ENCODE measurements at places on chromosomes 1 and 21.

DNA sequence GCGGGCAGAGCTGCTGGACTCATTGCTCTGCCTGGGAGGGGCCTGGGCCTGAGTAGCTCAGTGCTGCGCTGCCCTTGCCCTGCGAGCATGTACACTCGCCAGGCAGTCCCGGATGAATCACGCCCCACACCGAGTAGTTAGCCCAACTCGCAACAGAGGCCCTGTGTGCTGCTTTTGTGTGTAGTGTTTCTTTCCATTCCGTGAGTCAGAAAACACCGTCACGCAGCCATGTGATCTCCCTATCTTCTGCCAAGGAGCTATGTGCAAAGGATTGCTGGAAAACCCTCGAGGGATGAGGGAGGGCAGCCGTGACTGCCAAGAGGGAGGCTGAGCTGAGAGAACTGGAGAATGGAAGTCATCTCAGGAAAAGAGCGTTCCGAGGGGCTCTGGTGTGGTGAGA lies 37.3 kb downstream of the NENF start:
- peaks cover 10% of the 10 kb centered on the region for H3K4me1 ChIP-seq
- H3K27ac ChIP-seq = no peak overlapping the region
- DNase-seq = no peak
- peaks cover 2% of the 10 kb centered on the region for H3K27me3 ChIP-seq
- H3K36me3 ChIP-seq = no peaks in the 10 kb centered on the region
- no peak overlapping the region for H3K4me3 ChIP-seq

DNA sequence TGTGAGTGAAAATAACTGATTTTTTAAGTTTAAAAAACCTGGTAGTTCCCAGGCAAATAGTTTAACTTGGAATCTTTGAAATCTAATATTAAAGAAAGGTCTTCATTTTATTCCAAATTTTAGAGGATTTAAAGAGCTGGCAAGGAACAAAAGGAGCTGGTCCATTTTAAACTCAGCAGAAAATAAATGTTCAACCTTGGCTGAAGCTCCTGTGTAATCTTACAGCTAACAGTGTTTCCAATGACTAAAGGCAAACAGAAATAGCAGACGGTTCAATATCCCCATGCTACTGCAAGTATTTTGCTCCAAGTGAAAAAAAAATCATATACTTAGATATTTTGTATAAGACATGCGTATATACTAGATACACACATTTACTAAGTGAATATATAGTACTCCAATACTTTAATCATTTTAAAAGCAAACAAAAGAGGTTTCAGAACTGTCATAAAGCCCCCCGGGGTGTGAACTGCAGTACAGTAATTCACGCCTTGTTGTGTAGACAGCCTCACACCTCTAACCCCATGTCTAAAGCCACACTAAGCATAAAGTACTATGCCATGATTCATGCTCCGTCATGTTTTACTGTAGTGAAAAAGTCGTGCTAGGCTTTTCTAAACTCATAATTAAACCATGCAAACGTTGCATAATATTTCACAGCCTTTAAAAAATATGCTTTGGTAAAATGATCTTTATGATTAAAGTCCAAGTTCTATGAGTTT lies 132.2 kb downstream of the CLIC6 start:
- no peak overlapping the region for H3K4me3 ChIP-seq
- H3K4me1 ChIP-seq = peaks cover 7% of the 10 kb centered on the region
- H3K36me3 ChIP-seq = peaks cover 9% of the 10 kb centered on the region
- peaks cover 2% of the 10 kb centered on the region for H3K27me3 ChIP-seq
- no peak overlapping the region for H3K27ac ChIP-seq

- no peak for DNase-seq
- no peak overlapping the region for H3K4me3 ChIP-seq
- H3K27me3 ChIP-seq = no peaks in the 10 kb centered on the region
- H3K36me3 ChIP-seq = peaks cover 20% of the 10 kb centered on the region
- peaks cover 16% of the 10 kb centered on the region for H3K4me1 ChIP-seq
Observed at GRCh38 chr1:34847094-34847493, 12.5 kb downstream of the SMIM12 start.

GRCh38 chr1:10128101-10128765 lies 82.1 kb upstream of the KIF1B start:
- H3K36me3 ChIP-seq = peaks cover 11% of the 10 kb centered on the region
- no peak overlapping the region for H3K27ac ChIP-seq
- H3K27me3 ChIP-seq = no peaks in the 10 kb centered on the region
- no peak for DNase-seq
- H3K4me3 ChIP-seq = no peak overlapping the region

- H3K36me3 ChIP-seq = peaks cover 5% of the 10 kb centered on the region
- H3K4me1 ChIP-seq = peaks cover 27% of the 10 kb centered on the region
- H3K27ac ChIP-seq = peak overlapping the region; percentile 98
Observed at GRCh38 chr1:15836772-15837669, 10.5 kb upstream of the SPEN start.

DNA sequence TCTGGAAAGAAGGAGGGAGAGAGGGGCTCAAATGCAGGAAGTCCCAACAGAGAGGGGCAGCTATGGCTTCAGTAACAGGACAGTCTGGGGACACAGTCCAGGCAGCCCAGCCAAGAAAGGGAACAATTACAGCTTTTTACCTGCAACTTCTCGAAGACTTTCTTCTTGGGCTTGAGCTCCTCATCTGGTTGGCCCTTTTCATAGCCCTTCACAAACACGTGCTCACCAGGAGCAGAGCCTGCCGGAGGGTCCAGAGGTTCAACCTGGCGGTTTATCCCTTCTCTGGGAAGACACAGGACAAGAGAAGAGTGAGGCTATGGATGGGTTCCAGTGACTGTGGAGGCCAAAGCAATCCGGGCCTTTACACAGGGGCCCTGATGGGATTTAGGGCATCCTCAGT lies 37.9 kb downstream of the YARS1 start:
- H3K27me3 ChIP-seq = no peaks in the 10 kb centered on the region
- no peak overlapping the region for H3K27ac ChIP-seq
- peaks cover 64% of the 10 kb centered on the region for H3K36me3 ChIP-seq
- DNase-seq = no peak
- H3K4me3 ChIP-seq = no peak overlapping the region
- H3K4me1 ChIP-seq = peaks cover 15% of the 10 kb centered on the region

- H3K27ac ChIP-seq = no peak overlapping the region
- peaks cover 4% of the 10 kb centered on the region for H3K4me1 ChIP-seq
- H3K4me3 ChIP-seq = no peak overlapping the region
- DNase-seq = no peak
Observed at GRCh38 chr1:85303440-85304162, 27.2 kb upstream of the BCL10 start.

DNA sequence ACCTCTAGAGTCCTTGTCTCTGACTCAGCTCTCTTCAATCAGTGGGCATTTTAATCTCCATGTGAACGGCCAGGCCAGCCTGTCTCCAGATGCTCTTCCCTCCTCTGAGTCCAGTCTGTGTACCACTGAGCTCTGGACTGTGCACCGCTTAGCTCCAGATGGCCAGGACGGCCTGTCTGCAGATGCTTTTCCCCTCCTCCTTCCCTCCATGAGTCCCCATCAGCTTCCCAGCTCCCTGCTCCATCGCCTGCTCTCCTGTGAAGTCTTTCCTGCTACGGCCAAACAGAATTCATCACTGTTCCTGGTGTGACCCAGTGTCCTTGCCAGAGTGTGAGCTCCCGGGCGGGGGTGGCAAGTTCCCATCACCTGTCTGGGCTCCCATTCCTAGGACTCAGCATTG lies 42.0 kb downstream of the STUM start:
- no peaks in the 10 kb centered on the region for H3K36me3 ChIP-seq
- no peak overlapping the region for H3K4me3 ChIP-seq
- no peaks in the 10 kb centered on the region for H3K4me1 ChIP-seq
- H3K27ac ChIP-seq = no peak overlapping the region
- H3K27me3 ChIP-seq = peaks cover 3% of the 10 kb centered on the region

GRCh38 chr1:248841702-248842395 lies 3.8 kb downstream of the ZNF672 start:
- peaks cover 19% of the 10 kb centered on the region for H3K36me3 ChIP-seq
- H3K4me3 ChIP-seq = no peak overlapping the region
- H3K4me1 ChIP-seq = peaks cover 24% of the 10 kb centered on the region

- peak overlapping the region; percentile 63 for H3K27ac ChIP-seq
- no peaks in the 10 kb centered on the region for H3K36me3 ChIP-seq
- no peaks in the 10 kb centered on the region for H3K27me3 ChIP-seq
- peaks cover 37% of the 10 kb centered on the region for H3K4me1 ChIP-seq
Observed at GRCh38 chr1:235075048-235075776, 53.4 kb downstream of the TOMM20 start.

- H3K4me3 ChIP-seq = no peak overlapping the region
- no peaks in the 10 kb centered on the region for H3K4me1 ChIP-seq
- DNase-seq = no peak
- no peaks in the 10 kb centered on the region for H3K36me3 ChIP-seq
Observed at GRCh38 chr1:17725084-17725719, 29.9 kb upstream of the ACTL8 start.

GRCh38 chr1:192954705-192955265 lies 104.4 kb downstream of the UCHL5 start:
- no peaks in the 10 kb centered on the region for H3K4me1 ChIP-seq
- H3K4me3 ChIP-seq = no peak overlapping the region
- H3K36me3 ChIP-seq = no peaks in the 10 kb centered on the region
- no peak for DNase-seq
- H3K27ac ChIP-seq = no peak overlapping the region

GRCh38 chr1:30469426-30469825 lies 254.0 kb downstream of the MATN1 start:
- H3K36me3 ChIP-seq = no peaks in the 10 kb centered on the region
- no peaks in the 10 kb centered on the region for H3K27me3 ChIP-seq
- H3K27ac ChIP-seq = no peak overlapping the region
- no peak for DNase-seq
- H3K4me1 ChIP-seq = no peaks in the 10 kb centered on the region
- no peak overlapping the region for H3K4me3 ChIP-seq

GRCh38 chr1:36982709-36983108 lies 51.6 kb downstream of the GRIK3 start:
- no peak for DNase-seq
- peaks cover 4% of the 10 kb centered on the region for H3K27me3 ChIP-seq
- H3K36me3 ChIP-seq = no peaks in the 10 kb centered on the region
- no peaks in the 10 kb centered on the region for H3K4me1 ChIP-seq
- no peak overlapping the region for H3K4me3 ChIP-seq
- no peak overlapping the region for H3K27ac ChIP-seq

GRCh38 chr1:245248231-245248731 lies 93.5 kb downstream of the KIF26B start:
- no peaks in the 10 kb centered on the region for H3K4me1 ChIP-seq
- H3K27me3 ChIP-seq = no peaks in the 10 kb centered on the region
- no peak overlapping the region for H3K27ac ChIP-seq

DNA sequence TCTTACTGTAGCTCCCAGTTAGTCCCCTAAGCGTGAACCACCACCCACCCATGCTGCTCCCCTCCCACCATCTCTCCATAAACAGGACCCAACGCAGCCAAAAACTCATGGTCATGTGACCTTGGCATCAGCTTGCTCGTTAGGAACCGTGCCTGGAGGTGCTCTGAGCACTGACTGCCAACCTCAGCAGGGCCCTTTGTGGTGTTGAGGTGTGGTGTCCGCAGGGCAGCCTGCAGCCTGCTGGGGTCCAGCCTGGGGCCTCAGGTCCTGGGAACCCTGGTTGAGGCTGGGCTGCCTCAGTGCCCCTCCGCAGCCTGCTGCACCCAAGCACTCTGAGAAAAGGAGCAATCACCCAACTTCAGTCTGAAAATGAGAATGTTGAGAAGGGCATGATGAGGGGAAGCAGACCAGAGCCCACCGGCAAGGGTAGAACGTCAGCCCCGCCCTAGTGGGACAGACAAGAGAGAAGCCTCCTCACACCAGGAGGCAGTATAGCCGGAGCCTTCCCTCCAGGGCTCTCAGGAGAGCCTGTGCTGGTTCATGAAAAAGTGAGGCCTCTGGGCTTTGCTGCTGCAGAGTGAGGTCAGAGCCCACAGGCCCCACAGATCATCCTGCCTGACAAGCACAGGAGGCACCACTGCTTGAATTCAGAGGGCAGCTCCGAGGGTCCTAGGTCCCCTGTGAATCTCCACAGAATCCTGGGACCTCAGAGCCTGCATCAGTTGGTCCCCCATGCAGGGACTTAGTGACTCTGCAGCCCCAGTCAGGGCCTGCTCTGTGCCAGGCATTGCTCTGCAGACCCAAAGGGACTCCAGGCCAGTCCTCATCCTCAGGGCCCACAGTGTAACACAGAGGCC lies 4.9 kb upstream of the COL6A2 start:
- H3K27ac ChIP-seq = no peak overlapping the region
- peaks cover 2% of the 10 kb centered on the region for H3K36me3 ChIP-seq
- DNase-seq = peak; percentile 17
- H3K4me3 ChIP-seq = no peak overlapping the region
- peaks cover 7% of the 10 kb centered on the region for H3K27me3 ChIP-seq

DNA sequence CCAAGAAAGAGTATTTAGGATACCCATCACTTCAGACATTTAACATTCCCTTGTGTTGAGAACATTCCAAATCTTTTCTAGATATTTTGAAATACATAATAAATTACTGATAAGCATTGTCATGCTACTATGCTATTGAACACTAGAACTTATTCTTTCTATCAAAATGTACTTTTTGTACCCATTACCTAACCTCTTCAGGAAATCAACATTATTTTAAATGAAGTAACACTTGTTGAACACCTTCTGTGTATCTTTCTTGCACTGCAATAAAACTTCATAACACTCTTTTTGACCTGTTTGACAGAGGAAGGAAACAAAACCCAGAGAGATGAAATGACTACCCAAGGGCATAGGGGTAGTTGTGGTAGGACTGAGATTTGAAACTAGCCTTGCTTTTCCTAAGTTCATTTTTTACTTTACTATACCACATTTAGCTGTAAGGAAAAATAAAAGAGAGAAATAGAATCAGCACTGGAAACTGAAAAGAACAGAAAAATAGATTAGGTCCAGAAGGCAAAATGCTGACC lies 99.4 kb downstream of the UCHL5 start:
- H3K4me3 ChIP-seq = no peak overlapping the region
- H3K27me3 ChIP-seq = no peaks in the 10 kb centered on the region
- peaks cover 8% of the 10 kb centered on the region for H3K4me1 ChIP-seq

GRCh38 chr1:25804244-25804963 lies 4.4 kb downstream of the SELENON start:
- DNase-seq = no peak
- no peak overlapping the region for H3K27ac ChIP-seq
- H3K27me3 ChIP-seq = peaks cover 6% of the 10 kb centered on the region
- no peaks in the 10 kb centered on the region for H3K36me3 ChIP-seq

DNA sequence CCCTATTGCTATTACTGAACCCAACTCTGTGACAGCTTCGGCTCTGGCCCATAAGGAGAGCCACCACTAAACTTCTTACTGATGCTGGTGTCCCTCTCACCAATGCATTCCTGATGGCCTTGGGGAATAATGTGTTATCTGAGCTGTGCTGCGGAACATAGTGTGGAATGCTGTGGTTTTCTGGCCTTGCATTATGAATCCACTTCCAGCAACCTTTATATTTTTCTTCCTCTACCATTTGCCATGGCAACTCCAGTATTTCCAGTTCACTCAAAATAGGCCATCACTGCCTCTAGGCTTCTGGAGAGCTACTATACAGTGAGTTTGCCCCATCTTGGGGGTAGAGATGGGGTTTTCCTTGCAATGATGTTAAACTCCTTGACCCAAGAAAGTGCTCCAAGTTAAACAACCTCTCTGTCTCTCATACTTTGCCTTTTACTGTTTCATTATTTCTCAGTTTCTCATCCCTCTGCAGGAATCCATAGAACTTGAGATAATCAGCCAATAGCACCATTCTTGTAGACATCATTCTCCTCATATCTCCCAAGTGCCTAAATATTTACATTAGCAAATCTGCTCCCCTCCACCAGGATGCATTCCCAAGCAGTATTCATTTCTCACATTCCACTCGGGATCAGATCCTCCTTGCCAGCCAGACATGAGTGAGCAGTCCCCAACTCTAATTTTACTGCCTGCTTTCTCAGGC lies 11.1 kb upstream of the RAVER2 start:
- no peaks in the 10 kb centered on the region for H3K4me1 ChIP-seq
- H3K36me3 ChIP-seq = no peaks in the 10 kb centered on the region
- peaks cover 2% of the 10 kb centered on the region for H3K27me3 ChIP-seq
- no peak overlapping the region for H3K27ac ChIP-seq
